Right atrium auricular region (tissue), 2 donors: ENCODE measurements at places on chromosomes 4 and X. TPM values are rescaled to one million over a fixed set of nuclear protein-coding genes. Genes with fewer than 3 reads are reported as not detected.

DNA sequence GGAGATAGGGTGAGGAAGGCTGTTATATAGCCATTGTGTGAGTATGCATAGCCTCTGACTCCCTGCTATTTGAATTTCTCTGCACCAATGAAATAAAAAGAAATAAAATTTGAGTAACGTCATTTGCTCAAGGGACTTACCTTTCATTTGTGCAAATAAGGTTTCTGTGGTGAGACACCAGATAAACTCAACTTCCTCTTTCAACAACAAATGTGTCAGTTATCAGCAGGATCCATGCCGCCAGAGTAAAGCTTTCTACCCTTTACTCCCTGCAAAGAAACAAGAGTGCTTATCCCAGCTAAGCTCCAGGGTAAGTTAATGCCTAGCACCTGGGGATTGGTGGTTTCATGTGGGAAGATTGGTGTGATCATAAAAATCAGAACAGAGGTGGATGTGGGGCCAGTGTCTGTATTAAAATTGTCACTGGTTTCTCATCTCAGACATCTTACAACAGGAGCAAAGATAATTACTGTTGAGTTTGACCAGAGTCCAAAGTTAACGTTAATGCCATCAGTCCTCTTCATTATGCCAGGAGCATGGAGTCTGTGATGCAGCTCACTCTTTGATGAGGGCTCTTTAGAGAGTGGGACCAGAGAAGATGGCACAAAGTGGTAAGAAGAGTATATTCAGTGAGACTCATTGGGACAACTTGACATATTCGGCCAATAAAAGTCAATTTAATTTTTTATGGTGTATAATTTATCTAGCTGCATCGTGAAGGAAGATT is at the start of gene P2RY10:
Gene P2RY10, plus strand, starts transcription at position 206 of the 727 bp plus-strand sequence. CDS start 15,130 bp downstream, outside the sequence.
- no peak for DNase-seq

The RTL3 gene
- 0.30 TPM for total RNA-seq

DNA sequence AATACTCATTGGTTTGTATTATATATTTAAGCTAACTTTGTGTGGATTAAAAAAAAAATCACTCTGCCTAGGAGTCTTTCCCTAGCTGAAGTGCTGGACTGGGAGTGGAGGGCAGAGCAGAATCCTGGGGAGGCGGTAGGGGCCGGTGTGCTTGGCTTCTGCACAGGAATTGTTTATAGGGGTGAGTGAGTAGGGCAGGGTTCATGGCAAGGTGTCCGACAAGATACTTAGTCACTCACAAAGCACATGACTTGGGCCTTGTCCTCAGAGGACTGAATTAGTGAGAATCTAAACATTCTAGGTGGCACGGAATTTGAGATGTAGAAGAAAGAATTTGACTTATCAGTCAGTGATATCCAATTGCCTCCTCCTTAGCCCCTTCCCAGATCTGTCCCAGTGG is 32.2 kb downstream of the FNIP2 start:
- DNase-seq: no peak

- no peak for DNase-seq
Observed at GRCh38 chr4:166252487-166253402, 379.7 kb downstream of the TLL1 start.

The LINC00632 gene
- 91.0 TPM for total RNA-seq

DNA sequence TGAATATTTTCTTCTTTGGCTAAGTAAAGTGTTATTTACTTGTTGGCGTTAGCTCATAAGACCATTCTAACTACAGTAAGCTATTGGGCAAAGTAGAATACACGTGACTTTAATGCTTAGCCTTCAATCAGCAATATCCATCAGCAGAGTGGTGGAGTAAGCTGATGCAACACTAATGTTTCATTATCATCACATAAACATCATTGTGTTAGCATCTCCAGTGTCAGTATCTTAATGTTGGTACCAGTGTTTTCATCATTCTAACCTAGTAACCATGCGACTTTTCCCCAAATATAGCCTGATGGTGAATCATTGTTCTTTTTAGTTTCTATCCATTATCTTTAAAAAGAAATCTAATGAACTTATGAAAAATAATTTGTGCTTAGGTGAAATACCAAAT is 48.5 kb downstream of the APOOL start:
- DNase-seq: no peak

The CFAP47 gene
- not detected for total RNA-seq
